ENCODE measurements at places on chromosomes 11 and 22. TPM values are rescaled to one million over a fixed set of nuclear protein-coding genes. Genes with fewer than 3 reads are reported as not detected.

Gene SLC22A6
- not detected for polyA plus RNA-seq

Gene RFPL1
- not detected for polyA plus RNA-seq

Gene PTGDR2
- 0.61 TPM for polyA plus RNA-seq

Gene GSTT2B
- polyA plus RNA-seq, result 44.5 TPM

Gene SLC22A8
- polyA plus RNA-seq, result not detected

Gene OR8D1
- polyA plus RNA-seq, result not detected

- DNase-seq, result no peak
Measured at GRCh38 chr11:33320814-33321330, 63.7 kb downstream of the HIPK3 start.

GRCh38 chr11:126744699-126745098, 255.9 kb downstream of the KIRREL3 start:
- DNase-seq, result no peak

DNA sequence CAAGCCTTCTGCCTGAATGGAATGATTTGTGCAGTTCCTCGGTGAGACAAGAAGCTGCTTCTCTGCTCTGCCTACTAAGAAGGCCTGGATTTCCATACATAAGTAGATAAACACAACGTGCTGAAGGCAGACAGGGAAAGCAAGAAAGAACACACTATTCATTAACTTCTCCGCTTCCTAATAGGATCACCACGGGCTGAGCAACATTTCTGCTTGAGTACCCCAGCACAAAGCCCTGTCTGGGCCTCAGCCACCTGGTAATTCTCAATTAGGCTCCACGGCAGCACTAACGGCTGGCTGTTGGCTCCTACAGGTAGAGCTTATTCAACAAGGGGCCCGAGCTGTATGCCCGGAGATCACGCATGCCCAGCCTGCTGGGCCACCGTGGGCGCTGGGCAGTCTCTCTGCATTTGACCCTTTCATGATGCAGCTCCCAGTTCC, 1156.6 kb downstream of the TBC1D22A start:
- no peak for DNase-seq

DNA sequence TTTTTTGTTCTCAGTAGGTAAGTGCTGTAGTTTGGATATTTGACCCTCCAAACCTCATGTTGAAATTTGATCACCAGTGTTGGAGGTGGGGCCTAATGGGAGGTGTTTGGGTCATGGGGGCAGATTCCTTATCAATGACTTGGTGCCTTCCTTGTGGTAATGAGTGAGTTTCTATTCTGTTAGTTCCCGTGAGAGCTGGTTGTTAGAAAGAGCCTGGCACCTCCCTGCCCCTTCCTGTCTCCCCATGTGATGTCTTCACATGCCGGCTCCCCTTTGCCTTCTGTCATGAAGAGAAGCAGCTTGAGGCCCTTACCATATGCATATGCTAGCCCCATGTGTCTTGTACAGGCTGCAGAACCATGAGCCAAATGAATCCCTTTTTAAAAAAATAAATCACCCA, 138.3 kb downstream of the TMEM135 start:
- DNase-seq, result no peak

DNA sequence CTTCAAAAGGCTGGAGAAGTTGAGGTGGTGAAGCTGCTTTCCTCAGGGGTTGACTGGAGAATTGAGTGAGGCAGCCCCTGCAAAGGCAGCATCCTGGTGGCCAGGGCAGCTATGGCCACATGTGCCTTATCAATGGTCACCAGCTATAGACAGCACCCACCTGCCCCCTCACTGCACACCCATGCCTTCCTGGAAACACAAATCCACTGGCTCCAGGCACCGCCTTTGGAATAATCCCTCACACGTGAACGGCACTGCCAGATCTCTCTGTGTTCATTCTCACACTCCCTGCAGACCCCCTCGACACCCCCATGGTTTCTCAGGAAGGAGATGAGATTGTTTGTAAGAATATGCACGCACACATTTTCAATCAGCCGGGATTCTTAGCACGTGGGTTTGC, 1297.8 kb downstream of the TBC1D22A start:
- DNase-seq, result no peak

- no peak for DNase-seq
Measured at GRCh38 chr11:119580081-119580480, 148.9 kb downstream of the NECTIN1 start.

DNA sequence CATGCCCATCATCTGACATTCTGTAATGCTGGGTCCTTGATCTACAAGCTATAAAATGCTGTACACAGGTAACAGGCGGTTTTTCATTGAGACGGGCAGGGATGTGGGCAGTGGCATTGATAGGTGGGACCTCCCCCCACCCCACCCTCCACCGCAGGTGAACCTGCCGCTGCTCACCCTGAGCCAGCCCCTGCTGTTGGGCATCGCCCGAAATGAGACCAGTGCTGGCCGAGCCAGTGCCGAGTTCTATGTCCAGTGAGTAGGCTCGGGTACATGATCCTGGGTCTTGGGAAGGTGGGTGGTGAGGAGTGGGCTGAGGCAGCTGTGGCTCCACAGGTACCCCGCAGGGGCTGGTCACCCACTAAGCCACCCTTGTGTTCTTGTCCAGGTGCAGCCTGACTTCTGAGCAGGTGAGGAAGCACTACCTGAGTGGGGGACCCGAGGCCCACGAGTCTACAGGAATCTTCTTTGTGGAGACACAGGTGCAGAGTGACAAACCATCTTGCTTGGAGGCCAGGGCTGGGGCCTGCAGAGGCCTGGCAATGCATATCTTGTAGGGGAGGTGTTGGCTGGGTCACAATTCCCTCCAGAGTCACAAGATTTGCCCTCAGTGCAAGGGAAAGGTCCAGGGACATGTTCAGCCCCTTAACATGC, 1.1 kb upstream of the DNAJC4 start:
- peak; percentile 30 for DNase-seq

DNA sequence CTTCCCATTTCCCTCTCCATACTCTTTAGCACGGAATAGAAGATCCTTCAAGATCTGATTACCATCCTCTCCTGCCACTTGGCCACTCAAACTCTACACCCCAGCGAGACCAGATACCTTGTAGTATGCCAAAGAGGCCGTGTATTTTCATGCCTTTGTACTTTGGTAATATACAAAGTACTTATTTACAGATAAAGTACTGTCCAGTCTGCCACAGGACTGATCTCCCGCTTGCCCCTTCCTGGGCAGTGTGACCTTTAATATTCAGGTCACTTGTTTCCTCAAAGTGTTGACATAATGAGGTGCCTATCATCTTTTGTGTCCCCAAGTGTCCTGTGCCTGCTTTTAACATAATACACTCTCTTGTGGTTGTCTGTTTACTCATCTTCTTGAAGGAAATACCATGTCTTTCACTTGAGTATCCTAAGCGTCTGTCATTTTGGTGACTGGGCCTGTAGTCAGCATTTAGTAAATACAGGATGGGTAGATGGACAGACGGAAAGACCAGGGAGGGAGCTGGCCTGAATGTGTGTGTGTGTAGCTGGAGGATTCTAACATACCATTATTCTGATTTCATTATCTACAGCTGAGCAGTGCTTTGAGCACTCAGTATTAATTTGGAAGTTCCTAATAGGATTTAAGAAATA, 137.4 kb downstream of the NAV2 start:
- no peak for DNase-seq

DNA sequence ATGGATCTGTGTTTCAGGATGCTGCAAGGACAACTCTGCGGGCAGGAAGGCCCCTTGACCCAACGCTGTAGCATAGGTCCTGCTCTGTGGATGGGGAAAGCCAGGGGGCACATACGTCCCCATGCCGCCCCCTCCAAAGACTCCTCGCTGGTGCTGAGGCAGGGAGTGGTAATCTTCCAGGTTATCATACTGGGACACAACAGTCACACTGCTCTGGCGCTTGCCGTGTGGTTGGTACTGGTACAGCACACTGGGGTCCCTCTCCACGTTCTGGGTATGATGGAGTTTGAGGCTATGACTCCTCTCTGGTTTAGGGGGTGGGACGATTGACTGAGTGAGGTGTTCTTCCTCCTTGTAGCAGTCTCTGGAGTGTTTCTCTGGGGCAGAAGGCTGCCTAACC, 26.2 kb upstream of the TP53AIP1 start:
- DNase-seq, result no peak

DNA sequence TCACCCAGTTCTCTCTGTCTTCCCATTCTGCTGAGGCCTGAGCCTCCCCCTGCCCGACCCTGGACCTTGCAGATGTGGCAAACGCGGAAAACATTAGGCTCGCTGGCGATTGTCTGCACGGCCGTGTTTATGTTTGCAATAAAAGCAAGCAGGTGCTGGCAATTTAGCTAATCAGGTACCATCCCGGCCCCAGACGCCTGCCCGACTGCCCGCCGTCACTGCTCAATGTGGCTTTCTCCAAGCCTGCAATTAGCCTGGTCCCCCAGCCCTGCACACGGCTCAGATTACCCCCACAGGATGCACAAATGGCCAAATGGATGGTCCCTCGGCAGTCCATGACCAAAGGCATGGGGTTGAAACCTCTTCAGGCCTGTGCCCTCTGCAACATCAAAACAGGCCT, 259.7 kb downstream of the MN1 start:
- no peak for DNase-seq

DNA sequence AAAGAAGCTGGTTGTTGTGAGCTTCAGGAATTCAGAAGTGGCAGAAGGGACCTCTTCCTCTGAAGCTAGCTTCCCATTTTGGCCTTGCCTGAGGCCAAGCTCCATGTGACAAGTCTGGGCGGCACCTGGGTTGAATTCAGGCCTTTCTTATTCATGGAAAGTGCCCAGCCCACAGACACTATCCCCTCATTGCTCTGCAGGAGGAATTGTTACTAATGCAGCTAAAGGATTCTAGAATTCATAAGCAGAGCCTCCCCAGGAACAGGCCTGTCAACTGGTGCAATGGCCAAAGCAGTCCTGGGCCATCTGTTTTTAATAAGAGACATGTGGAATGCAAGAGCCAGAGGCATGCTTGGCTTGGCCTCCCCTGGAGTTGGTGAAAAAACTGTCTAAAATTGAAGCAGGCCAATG, 71.4 kb downstream of the SLC1A2 start:
- peak; percentile 75 for DNase-seq

- peak; percentile 11 for DNase-seq
Measured at GRCh38 chr11:93921695-93922468, 71.5 kb upstream of the VSTM5 start.

DNA sequence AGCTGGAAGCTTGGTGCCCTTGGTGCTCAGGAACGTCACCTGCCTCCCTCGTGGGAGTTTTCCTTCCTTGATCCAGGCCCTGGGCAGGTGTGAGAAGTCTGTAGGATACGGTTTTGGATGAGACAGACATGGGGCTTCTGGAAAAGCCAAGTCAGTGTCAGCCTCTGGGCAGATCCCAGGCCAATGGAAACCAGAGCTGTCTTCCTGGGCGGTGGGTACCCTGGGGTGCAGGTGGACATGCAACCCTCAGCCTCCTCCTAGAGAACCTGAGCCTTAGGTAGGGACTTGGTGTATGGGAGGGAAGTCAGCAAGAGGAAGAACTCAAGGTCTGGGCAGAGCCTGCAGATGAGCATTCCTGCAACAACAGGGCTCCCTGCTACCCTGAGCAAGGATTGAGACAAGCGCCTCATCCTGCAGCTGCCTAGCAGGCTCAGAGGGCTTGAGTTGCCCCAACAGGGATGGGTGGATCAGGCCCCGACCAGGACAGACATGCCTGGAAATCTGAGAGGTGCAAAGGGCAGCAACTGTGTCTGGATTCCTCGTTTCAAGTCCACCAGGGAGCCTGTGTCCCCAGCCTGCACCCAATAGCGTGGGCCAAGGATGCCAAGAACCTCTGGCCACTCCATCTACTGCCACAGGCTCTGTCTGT, 37.6 kb upstream of the SYT13 start:
- DNase-seq, result no peak

DNA sequence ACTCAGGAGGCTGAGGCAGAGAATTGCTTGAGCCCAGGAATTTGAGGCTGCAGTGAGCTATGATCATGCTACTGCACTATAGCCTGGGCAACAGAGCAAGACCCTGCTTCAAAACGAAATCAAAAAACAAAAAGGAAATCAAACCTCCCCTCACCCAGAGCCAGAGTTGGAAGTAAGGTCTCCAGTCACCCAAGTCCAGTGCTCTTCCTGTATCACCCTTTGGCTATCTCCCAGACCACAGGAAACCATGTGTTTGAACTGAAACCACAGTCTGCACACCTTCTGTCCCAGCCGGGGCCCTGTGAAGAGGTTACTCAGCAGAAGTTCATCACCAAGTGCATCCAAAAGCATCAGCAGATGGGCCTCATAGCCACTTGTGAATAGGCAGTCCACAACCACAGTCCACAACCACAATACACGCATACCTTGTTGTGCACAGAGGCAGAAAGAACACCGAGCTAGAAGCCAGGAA, 4.6 kb downstream of the MYH9 start:
- no peak for DNase-seq

GRCh38 chr11:117579161-117579560, 217.9 kb downstream of the DSCAML1 start:
- no peak for DNase-seq

DNA sequence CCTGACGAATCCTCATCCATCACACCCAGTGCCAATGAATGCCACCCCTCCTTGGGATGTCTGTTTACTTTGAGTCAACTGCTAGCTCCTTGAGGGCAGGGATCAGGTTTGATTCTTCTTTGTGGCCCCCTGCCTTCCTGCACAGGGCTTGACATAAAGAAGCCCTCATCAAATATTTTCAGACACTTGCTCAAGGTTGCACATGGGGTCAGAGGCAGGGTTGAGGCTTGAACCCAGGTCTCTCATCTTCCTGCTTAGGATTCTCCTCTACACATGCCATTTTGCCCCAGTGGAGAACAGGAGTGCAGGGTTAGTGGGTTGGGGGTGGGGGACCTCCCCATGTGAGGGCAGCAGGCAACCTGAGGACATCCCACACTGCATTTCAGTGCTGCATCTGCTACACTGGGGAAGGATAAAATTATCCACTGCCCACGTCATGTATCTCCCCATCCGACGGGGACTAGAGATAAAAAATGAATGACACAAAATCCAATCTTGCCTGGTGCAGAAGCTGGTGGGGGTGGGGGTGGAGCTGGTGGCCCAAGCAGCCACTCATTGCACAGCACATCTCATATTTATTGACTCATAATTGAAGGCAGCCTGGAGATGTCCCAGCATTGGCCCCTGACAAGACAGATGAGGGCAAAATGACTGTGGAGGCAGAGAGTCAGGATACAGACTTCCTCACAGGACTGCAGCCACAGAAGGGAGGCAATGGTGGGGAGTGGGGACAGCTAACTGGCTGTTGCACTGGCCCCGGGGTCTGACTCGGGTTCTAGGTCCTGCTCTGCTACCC, 41.3 kb downstream of the NEU3 start:
- DNase-seq, result no peak

GRCh38 chr11:34427186-34427805, 11.4 kb upstream of the CAT start:
- no peak for DNase-seq
